ENCODE measurements at places on chromosomes 1 and 21.

GRCh38 chr21:36178349-36178748, 21.7 kb downstream of the DOP1B start:
- DNase-seq: no peak

DNA sequence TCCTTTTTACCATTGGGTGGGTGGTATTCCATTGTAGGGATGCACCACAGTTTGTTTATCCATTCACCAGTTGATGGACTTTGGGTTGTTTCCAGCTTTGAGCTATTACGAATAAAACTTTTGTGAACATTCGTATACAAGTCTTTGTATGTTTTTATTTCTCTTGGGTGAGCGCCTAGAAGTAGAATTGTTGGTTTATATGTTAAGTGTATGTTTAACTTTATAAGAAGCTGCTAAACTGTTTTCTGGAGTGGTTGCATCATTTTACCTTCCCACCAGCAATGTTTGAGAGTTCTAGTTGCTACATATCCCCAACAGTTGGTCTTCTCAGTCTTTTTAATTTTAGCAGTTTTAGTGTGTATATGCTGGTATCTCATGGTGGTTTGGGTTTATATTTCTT, 132.5 kb downstream of the PEX14 start:
- no peak for DNase-seq

- DNase-seq: no peak
These were observed 48.5 kb downstream of the NR5A2 start for GRCh38 chr1:200075938-200076546.

DNA sequence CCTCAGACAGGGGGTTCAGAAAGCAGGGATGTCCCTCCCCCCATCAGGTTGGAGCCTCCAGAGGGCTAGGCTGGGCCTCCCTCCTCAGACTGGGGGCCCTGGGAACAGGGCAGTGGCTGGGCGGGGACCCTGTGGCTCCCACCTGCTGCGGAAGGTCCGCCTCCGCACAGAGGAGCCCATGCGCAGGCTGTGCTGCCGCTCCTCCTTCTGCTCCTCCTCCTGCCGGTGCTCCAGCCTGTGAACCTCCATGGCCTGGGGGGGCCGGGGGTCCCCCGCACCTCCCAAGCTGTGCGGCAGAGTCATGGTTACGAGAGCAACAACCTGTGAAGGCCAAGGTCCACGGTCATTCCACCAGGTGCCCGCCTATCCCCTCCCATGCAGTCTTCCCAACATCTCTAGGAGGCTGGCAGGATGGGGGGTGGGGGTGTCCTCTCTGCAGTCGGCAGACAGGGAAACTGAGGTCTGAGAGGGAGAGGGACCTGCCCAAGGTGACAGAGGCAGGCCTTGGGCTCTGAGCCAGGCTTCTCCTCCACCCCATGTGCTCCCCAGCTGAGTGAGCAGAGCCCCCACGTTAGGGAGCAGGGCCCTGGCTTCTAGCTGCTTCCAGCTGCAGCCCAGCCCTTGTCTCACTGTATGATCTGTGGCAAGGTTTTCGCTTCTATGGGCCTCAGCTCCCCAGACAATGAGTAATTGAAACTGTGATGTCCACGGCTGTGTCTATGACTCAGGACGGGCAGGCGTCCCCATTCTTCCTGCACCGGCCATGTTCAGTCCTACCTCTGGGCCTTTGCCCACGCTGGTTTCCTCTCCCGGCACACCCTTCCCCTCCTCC, 3.4 kb downstream of the MYOM3 start:
- no peak for DNase-seq

DNA sequence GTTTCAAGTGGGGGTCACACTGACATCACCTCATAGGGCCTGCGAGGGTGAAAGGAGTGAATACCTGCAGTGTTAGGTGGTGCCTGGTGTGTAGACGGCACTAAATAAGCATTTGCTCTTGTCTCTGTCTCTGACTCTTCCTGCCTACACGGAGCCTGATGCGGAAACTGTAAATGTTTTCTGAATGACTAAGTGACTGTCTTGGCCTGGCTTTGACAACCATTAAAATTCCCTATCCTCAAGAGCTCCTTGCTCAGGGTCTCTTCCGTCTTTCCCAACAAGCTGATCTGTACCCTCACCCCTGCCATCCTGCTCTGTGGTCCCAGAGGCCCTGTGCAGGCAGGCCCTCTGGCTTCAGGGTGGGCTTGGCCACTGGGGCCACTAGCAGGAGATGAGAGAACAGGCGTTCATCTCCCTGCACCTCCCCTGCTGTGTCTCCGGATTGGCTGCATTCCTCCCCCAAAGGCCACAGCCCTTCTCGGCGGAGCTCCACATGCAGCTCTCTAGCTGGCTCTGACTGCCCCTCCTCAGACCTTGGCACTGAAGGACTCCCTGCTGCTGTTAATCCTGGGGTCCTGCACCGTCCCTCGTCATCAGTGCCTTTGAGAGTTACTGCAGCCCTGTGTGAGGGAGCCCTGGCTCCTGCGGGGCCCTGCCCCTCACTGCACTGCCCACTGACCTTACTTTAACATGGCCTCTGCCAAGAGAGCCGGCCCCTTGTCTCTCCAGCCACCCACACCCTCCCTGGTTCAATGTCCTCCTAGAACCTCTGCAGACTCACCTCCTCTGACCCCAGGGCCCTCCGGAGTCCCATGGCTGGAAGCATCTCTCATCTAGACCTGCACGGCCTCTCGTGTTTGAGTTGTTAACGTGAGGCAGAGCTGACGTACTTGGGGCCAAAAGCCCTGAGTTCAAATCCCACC, 211.1 kb downstream of the MATN1 start:
- no peak for DNase-seq

DNA sequence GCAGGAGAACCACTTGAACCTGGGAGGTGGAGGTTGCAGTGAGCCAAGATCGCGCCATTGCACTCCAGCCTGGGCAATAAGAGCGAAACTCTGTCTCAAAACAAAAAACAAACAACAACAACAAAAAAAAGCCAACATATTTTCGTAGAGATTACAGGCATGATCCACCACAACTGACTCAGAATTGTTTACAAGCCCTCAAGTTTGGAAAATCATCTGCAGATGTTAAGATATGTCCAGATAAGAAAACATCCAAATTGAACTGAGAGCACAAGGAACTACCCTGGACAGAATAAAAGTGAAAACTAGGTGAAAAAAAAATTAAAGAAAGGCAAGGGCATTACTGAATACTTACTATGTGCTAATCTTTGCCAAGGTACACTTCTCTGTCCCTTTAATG, 89.8 kb upstream of the WLS start:
- DNase-seq: no peak
